ENCODE measurements at places on chromosomes 7 and 10.

- DNase-seq, result no peak
Measured at GRCh38 chr10:92655426-92655825, 34.3 kb upstream of the HHEX start.

DNA sequence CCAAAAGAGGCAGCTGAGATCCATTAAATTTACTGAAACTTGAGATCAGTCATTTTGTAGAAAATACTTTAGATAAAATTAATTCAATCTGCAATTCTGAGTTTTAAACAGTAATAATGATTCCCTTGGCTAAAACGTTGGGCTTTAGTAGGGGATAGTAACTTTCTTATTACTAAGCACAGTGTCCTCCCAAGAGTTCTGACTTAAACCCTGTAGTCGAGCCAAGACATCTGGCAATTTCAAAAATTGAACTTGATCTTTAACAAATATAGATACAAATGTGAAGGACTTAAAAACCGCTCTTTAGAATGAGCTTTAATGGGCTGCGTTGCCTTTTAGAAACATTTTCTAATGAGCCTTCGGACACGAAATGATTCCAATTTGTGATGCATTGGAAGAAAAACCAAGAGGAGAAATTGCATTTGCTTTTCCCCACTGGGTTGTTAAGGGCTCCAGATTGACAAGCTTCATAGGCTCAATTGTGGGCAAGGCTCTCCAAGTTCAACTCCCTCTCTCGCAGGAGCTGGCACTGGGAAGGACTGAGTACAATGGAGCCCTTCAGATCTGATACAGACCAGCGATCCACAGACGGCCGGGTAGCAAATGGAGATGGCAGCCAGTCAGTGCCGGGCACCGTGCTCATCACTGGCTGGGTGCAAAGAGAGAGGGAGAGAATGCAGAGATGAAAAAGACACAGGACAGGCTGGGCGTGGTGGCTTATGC is 921.3 kb upstream of the AUTS2 start:
- no peak for DNase-seq

DNA sequence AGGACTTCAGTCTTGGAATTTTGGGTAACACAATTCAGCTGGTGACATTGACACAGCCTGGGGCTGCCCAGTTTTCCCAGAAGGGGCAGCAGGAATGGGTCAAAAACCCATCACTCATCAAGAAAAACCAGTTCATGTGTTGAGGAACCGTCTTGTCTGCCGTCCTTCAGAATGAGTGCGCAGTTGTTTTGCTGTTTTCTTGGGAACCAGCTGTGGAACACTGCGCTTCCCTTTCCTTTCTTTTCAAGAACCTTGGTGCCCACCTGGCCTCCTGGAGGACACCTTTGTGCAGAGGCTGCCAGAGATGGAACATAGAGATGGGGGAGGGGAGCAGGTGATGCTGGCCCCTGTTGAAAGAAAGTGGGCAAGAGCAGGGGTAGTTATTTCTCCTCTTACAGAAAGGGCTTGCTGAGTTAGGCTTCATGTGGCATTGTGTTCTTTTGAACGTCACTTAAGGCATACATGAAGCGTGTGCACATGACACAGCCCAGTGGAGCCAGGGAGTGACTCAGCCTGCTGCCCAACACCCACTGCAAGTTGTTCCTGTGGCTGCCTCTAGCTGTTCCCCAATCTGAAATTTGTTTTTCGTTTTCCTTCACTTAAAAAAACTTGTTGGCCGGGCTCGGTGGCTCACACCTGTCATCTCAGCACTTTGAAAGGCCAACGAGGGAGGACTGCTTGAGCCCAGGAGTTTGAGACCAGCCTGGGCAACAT is 87.4 kb upstream of the TNS3 start:
- peak; percentile 15 for DNase-seq

- no peak for DNase-seq
Measured at GRCh38 chr7:80350430-80350829, 161.4 kb downstream of the GNAT3 start.

GRCh38 chr7:128459394-128459878 is 3.8 kb downstream of the HILPDA start:
- peak; percentile 76 for DNase-seq

- DNase-seq, result no peak
Measured at GRCh38 chr7:43307522-43307921, 195.1 kb downstream of the HECW1 start.

DNA sequence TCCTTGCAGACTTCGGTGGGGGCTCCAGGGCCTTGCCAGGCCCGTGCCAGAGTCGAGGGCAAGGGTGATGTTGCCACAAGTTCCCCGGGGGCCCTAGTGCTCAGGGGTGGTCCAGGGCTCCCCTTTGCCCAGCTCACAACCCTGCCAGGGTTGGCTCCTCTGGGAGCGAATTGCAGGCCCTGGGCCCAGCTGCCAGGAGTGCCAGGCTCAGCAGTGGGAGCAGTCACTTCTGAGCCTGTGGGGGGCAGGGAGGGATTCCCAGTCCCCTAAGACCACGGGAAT is 43.8 kb downstream of the TCERG1L start:
- DNase-seq, result no peak

GRCh38 chr7:68866200-68866570 is 732.1 kb upstream of the AUTS2 start:
- DNase-seq, result no peak

DNA sequence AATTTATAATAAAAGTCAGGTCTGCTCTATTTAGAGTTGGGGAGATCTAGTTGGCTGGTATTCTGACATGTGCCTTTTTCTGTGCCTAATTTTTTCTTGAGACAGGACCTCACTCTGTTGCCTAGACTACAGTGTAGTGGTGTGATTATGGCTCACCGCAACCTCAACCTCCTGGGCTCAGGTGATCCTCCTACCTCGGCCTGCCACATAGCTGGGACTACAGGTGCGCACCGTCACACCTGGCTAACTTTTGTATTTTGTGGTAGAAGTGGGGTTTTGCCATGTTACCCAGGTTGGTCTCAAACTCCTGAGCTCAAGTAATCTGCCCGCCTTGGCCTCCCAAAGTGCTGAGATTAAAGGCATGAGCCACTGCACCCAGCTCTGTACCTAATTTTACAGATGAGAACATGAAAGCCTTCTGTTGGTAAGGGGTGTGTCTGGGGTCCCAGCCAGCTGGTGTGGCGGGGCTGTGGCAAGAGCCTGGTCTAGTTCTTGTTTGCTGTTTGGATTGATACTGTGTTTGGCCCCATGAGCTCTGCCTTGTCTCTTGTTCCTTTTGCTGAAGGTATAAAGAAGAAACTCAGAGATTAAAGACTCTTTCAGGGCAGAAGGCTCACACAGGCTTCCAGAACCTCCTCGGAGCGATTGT is 31.4 kb downstream of the POR start:
- DNase-seq, result no peak

DNA sequence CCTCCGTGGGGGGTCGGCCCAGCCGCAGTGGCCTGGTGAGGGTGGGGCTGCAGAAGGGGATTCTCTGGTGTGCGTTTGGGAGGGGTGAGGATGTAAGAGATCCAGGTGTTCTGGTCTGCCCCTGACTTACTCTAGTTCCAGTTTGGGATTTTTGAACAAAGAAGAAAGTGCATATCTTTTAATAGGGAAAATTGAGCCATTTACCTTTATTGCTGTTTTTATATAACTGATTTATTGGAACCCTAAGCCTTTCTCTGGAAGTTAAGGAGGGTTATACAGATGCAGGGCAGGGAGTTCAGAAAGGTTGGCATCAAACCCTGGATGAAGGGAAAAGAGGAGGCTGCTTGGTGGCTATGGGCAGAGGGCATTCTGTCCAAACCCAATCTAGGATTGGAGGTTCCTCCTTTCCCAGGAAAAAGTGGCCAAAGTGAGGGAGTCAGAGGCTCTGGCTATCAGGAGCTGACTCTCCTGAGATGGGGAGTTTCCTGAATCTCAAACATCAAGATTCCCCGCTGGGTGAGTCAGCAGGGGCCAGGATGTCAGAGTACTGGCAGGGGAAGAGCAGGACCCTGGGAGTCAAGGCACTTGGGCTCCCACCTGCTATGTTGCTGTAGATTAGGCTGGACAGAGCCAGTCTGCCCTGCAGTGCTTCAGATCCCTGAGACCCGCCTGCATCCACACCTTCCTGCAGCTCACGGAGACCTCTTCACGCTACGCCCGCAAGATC is 67.5 kb downstream of the CLIP2 start:
- no peak for DNase-seq

DNA sequence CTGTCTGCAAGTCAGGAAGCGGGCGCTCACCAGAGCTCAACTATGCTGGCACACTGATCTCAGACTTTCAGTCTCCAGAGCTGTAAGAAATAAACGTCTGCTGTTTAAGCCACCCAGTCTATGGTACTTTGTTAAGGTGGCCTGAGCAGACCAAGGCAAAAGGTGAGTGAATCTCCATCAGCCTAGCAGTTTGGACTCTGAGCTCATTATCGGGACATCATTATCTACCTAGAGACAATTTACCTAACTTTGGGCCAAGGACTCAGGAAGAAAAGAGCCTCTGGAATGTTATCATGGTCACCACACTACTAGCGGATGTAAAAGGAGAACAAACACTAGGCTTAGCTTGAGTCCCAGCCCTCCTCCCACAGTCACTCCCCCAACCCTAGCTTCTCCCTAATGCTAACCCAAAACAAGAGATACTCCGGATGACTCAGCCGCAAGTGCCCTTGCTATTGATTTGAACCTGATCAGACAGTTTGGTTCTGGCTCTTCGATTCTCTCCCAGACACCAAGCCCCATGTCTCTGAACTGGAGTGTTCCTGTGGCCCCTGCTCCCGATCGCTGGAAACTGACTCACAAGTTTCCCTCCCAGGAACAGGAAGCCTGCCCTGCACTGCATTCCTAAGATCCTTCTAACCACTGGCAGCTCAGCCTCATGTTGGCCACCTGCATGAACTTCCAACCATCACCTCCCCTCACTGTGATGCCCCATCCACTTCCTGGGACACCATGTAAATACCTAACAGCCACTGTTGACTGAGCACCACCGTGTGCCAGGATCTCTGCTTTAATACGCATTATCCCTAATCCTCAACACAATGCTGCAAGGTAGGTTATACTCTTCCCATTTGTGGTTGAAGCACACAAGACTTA is 34.5 kb downstream of the CREB3L2 start:
- no peak for DNase-seq

Data from activated CD4-positive, alpha-beta T cell treated with anti-CD3 and anti-CD28 coated beads for 36 hours (primary cell).